Stimulated activated CD4-positive, alpha-beta T cell treated with anti-CD3 and anti-CD28 coated beads, Interleukin-15, amount 100 ng/mL, for 1 hour (primary cell): ENCODE measurements at places on chromosomes 2 and 18.

GRCh38 chr2:235382179-235382578, 111.7 kb upstream of the AGAP1 start:
- no peak for DNase-seq

DNA sequence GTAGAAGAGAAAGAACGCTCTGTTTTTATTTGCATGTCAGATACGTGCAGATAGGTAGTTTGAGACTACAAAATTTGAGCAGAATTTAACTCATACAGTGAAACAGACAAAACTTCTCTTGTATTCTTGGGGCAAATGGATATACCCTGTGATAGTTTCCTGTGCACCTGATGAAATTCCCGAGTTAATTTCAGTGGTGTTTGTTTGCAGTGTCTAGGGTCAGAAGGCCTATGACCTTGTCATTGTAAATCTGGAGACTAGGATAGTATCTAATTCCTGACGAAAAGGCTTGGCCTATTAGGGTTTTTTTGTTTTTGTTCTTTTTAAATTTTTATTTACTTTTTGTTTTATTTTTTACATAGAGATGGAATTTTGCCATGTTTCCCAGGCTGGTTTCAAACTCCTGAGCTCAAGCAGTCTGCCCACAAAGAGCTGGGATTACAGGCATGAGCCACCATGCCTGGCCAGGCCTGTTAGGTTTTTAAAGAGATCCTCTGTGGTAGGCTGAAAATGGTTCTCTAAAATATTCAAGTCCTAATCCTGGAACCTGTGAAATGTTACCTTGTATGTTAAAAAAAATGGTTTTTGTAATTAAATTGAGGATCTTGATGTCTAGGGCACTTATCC, 17.6 kb downstream of the LCLAT1 start:
- DNase-seq = no peak

DNA sequence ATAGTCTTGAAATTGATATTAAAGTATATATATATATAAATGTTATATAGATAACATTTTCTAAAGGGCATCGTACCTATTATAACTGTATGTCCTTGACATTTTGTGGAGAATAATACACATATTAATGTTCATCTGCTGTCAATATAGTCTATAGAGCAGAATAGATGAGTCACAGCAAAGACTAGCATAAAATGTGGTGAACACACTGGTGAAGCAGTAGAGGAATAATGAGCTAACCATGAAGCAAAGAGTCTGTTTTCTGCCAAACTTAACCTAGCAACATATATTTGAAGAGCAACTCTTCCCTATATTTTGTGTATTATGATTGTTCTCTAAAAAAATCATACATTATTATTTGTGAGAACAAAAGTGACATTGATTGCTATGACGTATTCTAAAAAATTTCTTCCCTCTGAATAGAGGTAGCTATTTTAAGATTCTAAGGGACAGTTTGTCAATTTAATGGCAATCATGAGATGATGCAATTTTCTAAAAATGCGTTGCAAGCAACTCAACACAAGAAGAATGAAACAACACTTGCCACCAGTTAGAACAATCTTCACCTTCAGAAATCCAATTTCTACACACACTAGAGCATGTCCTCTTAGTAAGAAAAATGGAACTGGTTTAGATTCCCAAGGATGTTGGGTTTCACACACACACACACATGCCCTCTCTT, 22.0 kb downstream of the DOCK10 start:
- DNase-seq = no peak

GRCh38 chr2:28586867-28587266, 91.0 kb downstream of the PLB1 start:
- no peak for DNase-seq

DNA sequence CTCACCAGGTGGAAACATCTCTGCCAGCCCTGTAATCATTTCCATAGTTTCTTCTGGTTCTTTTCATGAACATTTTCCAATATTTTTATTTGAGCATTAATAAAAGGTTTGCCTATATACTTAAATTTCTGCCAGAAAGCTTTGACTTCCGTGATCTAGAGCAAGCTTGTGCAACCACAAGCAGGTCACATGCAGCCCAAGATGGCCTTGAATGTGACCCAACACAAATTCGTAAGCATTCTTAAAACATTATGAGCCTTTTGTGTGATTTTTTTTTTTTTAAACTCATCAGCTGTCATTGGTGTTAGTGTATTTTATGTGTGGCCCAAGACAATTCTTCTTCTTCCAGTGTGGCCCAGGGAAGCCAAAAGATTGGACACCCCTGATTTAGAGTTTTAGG, 51.6 kb downstream of the NEDD4L start:
- DNase-seq = no peak

GRCh38 chr2:203080447-203081045, 65.9 kb downstream of the NBEAL1 start:
- no peak for DNase-seq

GRCh38 chr2:181902625-181903024, 11.1 kb downstream of the ITPRID2 start:
- no peak for DNase-seq

DNA sequence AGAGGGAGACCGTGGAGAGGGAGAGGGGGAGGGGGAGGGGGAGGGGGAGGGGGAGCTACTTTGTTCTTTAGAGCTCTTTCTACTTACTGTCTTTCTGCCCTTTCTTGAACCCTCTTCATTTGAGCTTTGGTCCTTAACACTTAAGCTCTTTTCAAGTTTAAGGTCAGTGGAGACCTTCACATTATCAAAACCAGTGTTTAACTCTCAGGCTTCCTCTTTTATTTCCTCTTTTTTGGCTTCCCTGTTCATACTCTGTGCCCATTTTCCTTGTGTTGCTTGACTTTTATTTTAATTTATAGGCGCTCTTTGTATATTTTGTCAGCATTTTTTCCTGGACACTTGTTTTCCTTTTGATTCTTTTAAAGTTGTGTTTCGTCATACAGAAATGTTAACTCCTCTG, 37.1 kb downstream of the ACSL3 start:
- DNase-seq = no peak

GRCh38 chr2:109456776-109457175, 157.0 kb downstream of the SEPTIN10 start:
- no peak for DNase-seq

- DNase-seq = no peak
Measured at GRCh38 chr2:132415915-132416722, 486 bp upstream of the GPR39 start.
